ENCODE measurements at places on chromosomes 1 and 21.

DNA sequence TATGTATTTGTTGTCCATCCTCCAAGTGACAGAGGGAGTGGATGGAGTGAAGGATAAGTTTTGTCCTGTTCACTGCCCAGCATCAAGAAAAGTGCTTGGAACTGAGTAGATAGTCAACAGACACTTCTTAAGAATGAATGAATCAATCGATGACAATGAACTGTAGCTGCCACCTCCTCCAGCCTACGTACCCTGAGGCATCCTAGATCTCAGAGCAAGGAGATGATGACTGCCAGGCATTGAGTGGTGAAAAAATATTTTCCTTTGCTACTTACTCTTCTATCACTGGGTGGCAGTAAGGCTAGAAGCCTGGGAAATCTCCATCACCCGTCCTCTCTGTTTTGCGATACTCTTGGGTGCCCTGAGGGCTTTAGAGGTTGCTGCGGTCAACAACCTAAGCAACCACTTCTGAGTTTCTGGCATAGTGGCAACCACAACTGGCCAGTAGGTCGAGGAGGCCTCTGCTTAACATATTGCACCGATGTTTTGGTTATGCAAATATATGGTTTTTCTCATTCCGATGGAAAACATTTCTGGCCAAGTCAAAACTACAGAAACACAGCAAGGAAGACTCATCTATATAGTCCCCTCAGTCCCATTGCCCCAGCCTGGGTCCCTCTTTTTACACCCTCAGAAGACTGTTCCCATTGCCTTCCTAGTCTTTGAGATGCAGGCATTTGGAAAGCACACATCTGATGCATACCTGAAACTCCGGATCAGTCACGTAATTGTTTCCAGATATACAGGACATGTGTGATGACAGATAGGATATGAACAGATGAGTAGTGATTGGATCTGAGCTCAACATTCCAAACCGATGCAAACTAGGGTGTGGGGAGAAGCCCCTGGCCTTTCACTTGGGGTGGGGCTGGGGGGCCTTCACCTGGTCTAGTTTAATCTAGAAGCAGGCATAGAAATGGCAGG, 136.8 kb downstream of the RUNX1 start:
- DNase-seq: peak; percentile 15

DNA sequence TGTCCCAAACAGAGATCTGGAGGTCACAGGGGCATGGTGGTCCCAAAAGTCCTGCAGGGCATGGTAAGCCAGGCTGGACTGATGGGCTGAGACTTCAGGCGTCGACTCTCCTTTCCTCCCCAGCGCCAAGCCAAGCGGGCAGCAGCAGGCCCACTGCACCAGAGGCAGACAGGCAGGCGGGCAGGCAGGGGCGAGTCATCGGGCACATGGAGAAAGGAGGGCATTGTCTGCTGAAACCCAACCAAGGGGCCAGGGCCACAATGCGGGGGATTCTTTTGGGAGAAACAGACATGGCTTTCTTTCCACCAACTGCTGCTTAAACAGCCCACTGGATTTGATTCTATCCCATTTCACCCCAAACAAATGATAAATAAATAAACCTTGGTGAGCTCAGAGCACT, 46.2 kb downstream of the TRABD2B start:
- DNase-seq: no peak

DNA sequence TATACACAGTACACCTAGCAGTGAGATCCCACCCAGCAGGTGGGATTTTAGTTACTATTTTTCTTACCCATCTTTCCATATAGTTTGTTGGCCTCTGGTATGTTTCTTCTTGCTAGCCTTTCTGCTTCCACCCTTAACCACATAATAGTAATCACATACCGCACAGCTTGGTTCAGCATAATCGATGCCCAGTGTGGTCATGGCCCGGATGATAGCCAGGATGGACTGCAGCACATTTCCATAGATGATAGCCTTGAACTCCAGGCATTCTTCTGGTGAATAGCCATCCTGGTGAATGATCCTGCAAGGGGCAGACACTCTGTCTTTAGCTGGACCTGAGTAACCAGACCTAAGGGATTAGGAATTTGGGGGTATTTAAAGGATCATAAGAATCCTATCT, 9.5 kb downstream of the GNAT2 start:
- no peak for DNase-seq

DNA sequence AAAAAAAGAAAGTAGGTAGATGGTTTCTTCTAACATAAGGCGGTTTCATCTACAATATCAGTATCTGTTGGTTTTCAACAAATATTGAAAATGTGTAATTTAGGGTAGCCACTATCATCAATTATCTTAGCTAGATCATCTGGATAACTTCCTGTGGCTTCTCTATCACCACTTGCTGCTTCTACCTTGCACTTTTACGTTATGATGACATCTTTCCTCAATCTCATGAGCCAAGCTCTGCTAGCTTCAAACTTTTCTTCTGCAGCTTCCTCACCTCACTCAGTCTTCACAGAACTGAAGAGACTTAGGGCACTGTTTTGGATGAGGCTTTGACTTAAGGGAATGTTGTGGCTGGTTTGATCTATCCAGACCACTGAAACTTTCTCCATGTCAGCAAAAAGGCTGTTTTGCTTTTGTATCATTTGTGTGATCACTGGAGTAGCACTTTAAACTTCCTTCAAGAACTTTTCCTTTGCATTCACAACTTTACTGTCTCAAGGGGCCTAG, 144.9 kb upstream of the HP1BP3 start:
- peak; percentile 40 for DNase-seq

DNA sequence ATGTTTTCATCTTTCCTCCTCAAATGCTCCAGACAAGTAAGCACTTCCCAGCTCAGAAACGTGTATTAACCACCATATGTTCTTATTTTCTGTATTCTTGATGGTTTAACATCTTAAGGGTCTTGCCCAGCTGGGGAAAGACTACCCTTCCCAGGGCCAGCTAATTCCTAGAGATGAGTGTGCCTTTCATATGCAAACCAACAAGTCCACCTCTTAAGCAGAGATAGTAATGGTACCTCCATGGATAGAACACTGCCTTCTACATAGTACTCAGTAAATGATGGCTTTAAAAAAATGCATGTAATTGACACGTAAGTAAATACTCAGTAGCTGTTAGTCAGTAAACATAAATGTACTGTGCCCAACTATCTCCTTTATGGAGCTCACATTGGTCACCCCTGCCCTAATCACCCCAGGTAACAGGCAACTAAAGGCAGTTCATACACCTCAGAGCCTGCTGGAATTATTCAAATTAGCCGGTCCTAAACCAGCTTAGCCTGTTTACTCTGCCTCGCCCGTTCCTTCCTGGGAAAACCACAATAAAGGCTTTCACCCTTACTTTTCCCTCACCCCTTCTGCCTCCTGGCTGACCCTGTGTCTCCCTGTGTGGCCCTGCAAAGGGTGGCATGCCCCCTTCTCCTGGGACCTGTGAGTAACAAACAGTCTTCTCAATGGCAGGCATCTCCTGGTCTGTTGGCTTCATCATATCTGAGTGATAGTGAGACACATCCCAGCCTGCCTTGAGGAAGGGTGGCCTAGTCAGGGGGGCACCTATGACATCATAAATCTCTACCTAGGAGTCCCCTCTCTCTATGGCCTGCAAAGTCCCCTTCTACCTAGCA, 40.1 kb upstream of the KLHDC7A start:
- no peak for DNase-seq

- DNase-seq: peak; percentile 4
These were observed 19.7 kb upstream of the MX1 start for GRCh38 chr21:41406340-41406739.

DNA sequence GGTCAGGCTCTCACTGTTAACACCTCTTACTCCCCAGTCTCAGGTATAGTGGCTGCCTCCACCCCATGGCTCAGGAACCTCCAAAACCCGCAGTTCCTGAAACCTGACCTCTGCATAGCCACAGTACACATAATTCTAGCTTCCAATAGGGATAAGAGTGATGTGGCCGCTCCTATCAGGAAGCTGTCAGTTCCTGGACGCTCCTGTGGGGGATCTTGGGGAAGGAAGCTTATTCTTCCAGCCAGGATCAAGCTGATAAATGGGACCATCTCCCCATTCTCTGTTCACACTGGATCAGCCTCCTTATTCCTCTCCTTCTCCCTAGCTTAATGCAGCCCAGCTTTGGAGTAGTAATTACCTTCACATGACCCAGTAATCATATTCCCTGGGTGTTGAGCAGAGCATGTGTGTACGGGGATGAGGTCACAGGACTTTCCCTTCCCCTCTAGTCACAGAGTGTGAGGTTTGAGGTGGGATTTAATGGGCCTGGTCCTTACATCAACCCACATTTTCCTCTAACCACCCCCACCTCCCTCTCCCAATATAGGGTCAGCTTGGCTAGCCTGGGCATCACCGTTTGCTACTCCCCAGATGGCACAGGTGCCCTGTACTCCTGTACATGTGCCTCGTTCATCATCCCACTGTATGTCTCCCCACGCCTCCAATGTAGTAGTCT, 7.0 kb upstream of the POU3F1 start:
- no peak for DNase-seq

DNA sequence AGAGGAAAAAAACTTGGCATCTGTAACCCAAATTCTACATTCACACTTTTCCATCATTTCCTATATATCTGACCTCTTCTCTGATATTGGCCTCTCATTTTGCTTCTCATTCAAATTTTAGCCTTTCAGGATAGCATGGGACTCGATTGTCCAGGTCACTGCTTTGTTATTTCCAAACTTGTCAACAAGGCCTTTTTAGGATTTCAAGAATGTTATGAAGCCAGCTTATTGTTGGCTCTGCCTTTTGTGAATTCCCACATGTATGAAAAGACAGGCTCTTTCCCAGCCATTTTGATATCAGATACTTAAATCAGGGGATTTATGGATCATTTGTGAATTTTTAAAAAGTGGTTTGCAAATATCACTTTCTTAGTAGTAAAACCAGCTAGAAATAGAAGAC, 663.5 kb downstream of the NCAM2 start:
- DNase-seq: no peak

- no peak for DNase-seq
These were observed 82.3 kb downstream of the ACTL8 start for GRCh38 chr1:17837233-17838030.

GRCh38 chr1:244665771-244666217, 12.9 kb downstream of the DESI2 start:
- no peak for DNase-seq

- DNase-seq: no peak
These were observed 3.1 kb downstream of the CLIC6 start for GRCh38 chr21:34671891-34672290.

DNA sequence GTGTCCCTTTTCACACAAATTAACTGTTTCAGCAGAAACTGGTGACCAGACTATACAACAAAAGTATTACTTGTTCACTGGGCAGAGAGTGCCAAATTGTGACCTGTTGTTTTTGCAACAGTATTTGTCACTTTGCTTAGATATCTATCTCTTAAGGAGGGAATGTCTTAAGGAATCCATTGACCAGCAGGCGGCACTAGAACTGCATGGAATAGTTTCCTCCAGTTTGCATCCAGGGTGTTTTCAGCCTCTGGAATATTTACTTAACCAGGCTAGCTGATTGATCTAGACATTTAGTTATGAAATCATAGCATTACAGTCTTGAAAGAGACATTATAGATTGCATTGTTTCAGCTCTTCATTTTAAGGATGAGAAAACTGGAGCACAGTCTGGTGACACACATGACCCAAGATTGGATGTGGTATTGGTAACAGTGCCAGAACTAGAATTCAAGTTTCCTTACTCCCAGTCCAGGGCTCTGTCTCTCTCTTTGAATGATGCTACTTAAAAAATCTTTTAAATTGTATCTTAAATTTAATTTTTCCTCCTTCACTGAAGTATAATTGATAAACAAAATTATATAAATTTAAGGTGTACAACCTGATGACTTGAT, 16.9 kb downstream of the RPTN start:
- peak; percentile 31 for DNase-seq

DNA sequence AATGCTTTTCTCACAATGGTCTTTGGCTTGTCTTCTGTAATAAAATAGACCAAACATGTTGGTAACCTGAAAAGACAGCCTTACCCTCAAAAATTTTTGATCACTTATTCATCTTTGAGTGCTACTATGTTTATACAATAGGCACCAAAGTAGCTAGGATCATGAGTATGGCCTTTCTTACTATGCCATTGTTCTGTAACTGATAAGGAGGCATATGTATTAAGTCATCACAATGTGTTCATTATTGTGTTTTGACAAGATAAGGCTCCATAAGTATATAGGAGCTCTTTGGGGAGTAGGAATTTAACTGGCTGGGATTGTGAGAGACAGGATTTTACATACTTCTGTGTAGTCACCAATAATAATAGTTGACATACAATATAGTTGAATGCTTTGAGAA, 675 bp downstream of the TMCO2 start:
- DNase-seq: no peak

GRCh38 chr1:163106364-163106987, 37.3 kb downstream of the RGS4 start:
- DNase-seq: no peak

DNA sequence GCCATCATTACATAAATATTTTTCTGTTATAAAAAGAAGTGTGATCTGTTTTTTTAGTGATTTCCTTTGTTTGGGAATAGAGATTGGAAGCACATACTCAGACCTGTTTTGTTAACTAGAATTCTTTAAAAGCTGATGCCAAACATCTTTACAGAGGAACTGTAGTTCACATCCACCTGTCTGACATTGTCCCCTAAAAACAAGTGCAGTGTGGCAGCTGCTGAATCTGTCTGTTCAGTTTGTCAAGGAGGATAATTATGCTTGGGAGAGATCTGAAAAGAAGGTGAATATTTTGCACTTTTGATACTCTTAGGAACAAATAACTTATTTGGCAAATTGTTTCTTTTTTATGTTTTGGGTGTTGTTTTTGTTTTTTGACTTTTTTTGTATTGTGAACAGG, 13.6 kb downstream of the AGMAT start:
- DNase-seq: no peak

GRCh38 chr1:2469103-2469940, 6.8 kb upstream of the PLCH2 start:
- no peak for DNase-seq

DNA sequence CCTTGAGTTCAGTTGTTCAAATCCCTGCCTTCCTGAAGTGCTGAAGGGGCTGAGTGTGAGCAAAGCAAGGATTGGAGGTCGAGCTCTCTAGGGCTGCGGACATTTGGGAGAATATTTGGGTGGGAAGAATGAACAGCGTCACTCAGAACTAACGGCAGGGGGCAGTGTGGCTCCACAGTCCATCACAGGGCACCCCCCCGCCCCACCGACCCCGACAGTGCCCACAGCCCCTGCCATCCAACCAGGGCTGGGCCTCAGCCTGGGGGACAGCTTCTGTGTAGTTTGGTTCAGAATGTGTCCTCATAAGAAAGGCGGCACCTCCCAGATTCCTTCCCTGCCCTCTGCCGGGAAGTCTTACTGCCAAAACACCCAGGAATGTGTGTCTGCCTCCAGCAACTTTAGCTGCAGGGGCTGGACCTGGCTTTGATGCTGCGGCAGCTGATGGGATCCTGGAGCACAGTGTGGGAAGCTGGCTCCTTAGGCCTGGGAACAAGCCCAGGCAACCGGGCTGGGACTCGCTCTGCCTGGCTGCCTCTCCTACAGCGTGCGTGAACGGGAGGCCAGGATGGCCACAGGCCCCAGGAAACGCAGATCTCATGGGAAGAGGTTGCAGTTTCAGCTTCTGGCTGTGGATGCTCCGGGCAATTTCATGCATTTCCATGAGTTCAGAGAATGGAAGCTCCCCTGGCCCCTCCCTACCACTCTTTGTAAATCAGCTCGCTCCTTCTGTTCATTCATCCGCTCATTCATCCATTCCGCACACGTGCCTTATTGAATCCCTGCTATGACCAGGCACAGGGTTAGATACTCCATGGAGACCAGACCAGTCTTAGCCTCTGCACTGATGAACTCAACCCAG, 104.9 kb upstream of the TMPRSS2 start:
- peak; percentile 51 for DNase-seq
